ENCODE measurements at places on chromosomes 2 and 18.

GRCh38 chr18:12559319-12559718 is 98.6 kb downstream of the SPIRE1 start:
- DNase-seq, result no peak

DNA sequence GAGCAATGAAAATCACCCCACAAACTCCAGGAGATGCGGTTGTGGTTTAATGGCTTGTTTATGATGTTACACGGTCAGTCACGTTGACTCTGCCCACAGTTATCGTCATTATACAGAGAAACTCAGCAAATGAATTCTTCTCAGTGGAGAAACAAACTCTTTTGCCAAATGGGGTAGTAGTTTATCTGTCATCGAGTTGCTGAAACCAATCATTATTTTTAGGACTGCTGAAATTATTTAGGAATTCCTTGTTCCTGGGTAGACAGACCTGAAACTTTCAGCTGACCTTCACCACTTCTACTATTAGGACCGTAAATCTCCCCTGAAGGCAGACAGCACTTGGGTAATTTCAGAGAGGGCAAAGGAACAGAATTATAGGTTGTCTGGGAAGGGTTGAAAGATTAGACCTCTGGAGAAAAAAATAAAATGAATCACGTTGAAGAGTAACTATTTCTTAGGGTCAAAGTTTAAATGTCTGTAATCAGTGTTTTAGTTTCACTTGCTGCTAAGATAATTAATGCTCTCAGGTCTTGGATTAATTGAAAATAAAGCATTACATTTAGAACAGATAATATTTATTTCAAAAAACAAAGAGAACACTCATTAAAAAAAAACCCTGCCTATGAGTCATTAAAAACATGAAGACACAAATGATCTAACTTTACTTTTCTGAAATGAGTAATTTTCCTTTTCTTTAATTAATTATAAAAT is 52.1 kb upstream of the LYPD6 start:
- no peak for DNase-seq

DNA sequence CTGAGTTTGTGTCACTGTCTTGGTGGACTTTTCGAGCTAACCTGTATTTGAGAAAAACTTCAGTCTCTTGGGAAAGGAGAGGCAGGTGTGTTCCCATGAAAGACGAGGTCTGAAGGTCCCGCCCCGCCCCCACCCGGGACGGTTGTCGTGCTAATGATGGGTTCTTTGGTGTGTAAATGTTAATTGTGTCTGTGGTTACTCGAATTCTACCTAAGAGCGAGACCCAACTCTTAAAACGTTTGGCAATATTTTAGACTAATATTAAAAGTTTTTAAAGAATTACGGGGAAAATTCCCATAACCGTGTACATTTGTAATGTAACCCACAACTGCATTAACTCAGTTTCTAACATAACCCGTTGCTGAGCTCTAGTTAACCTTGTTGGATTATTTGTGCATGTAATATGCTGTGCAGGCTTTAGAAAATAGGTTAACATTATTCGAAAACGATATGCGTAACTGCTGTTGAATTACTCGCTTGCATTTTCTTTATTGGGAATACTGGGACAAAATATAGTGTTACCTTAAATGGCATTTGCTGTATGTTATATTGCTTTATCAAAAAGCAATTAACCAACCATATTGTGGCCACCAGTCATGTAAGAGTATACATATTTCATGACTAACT is 833 bp downstream of the EPB41L5 start:
- DNase-seq, result no peak

GRCh38 chr2:58494071-58494501 is 253.0 kb upstream of the FANCL start:
- DNase-seq, result no peak

DNA sequence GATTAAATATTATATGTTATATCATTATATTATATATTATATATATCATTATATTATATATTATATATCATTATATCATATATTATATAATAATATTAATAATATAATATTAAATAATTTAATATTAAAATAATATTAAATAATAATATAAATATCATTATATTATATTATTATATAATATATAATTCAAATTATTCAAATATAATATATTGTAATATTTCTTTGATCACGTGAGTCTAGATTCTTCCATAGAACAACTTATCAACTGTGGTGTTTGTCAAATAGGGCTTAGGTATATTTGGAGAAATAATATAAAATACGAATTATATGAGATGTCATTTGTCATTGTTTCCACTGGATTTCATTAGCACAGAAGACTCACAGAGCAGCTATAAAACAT is 77.3 kb downstream of the SPHKAP start:
- no peak for DNase-seq

GRCh38 chr2:183919926-183920325 is 678.4 kb upstream of the ZNF804A start:
- DNase-seq, result no peak
